ENCODE measurements at places on chromosomes 7 and 10.

DNA sequence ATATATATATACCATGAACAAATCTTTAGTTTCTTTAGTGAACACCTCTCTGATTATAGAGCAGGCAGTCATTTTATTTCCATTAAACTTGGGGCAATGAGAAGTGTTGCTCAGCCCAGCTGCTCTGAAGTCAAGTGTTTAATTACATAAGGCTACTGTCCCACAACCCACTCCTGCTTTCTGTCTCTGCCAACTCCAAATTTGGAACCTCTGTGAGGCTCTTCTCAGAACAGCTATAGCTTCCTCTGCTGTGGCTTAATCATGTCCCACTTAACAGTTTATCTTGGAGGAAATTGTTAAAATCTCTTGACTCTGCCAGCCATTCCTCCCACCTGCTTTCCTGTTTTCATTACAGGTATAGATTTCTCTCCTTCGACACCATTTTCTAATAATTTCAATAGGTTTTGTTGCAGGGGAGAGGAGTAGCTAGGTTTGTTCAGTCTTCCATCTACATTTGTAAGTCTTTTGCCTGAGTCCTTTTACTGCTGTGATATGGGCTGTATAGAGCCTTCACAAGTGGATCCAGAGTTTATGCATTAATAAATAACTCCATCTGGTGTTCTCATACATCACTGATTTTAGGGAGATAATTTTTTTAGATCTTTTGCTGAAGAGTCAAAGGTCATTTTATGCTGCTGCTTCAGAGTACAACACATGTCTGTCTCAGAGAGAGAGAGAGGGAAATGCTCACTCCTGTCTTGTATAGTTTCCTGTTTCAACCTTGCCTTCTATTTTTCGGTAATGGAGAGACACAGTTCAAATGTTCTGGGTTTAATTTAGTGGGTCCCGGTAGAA, 170.4 kb downstream of the WNT2 start:
- no peak for DNase-seq

DNA sequence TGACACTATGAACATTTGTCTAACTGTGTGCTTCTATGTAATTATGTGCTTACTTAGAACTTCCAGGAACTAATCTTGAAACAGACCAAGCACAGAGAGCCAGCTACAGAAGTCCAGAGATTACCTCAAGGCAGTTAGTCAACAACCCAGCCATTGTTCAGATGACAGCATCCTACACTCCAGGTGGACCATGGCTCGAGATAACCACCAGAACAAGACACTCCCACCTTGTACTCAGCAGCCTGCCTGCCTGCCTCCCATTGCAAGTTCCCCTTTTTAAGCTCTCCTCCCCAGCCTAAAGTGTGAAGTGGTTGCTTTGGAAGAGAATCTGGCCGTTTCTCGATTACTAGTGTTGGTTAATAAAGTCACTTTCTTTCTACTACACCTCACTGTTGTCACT, 1080.6 kb upstream of the LRRN3 start:
- DNase-seq: no peak

GRCh38 chr7:114148779-114149178, 230.0 kb upstream of the PPP1R3A start:
- DNase-seq: no peak

DNA sequence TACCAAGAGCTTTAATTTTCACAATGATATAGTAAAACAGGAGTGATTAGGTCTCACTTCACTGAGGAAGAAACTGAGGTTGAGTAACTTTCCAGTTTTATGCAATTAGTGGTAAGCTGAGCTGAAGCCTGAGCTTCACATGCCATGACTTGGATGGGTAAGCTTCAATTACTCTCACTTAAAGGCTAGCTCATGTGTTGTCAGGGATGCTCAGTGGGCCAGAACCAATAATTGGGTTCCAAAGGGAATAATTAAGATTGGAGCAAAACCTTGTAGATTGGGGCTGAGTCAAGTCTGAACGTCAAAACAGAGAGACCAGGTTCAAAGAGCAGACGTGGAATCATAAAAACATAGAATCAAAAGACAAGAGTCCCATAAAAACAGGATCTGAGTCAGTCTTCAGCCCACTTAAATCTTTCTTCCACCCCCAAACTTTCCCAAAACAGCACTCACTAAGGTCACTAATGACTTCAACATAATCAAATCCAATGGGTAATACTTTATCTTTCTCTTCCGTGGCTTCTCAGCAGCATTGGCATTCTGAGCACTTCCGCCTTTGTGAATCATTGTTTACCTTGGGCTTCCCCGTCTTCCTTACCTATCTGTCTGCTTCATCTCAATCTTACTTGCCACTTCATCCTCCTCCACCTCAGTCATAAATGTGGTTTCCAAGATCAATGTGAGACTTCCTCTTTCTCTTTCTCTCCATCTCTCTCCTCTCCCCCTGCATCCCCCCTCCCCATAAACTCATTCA, 23.0 kb upstream of the EGFR start:
- DNase-seq: no peak

All from cortex of kidney (tissue), 1 donor.